ENCODE measurements at places on chromosomes 5 and 9.

DNA sequence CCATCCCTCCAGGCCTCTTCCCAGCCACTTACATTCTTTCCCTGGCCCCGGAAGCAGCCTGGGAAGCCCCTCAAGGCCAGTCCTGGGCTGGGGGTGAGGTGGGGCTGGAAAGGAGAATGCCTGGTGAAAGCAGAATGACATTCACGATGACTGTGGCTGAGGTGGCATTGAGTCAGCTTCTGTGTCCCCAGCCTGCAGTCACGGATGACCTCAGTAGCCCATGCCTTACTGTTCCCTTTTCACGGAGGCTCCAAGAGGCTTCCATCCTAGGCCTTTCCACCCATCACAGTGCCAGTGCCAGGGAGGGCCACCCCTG, 2.7 kb downstream of the PRDM12 start:
- no peak for DNase-seq

- no peak for DNase-seq
Measured at GRCh38 chr9:105385381-105385985, 62.4 kb upstream of the FSD1L start.

DNA sequence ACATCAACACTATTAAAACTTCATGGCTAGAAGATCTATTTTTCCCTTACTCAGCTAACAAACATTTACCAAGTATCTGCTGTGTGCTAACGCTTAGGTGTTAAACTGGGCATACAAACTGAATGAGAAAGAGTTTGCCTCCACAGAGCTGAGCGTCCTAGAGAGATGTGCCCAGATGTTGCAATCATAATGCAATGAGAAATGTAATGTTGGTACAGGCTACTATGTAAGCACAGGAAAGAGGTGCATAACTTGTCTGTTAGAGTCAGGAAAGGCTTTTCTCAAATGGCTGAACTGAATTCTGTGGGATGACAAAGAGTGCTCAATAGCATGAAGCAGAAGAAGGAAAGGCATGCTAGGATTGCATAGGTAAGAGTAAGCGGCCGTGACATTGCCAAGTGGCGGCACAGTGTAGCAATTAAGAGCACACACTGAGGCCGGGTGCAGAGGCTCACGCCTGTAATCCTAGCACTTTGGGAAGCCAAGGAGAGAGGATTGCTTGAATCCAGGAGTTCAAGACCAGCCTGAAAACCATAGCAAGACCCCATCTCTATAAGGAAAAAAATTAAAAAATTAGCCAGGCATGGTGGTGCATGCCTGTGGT, 137.8 kb downstream of the MEF2C start:
- no peak for DNase-seq

- no peak for DNase-seq
Measured at GRCh38 chr5:116076496-116076895, 8.3 kb upstream of the COMMD10 start.

DNA sequence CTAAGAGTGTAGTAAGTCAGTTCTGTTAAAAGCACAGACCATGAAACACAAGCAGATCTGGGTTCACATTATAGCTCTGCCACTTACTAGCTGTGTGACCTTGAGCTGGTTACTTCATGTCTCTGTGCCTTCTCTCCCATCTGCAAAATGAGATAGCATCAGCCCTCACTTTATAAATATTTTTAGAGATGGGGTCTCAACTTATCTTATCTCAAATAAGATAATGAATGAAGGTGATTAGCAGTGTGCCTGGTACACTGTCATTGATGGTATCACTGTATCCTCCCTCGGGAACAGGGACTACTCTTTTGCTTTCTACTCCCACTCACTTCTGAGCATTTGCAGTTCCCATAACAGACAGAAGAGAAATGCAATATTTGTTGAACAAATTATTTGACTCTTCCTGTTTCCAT, 52.4 kb downstream of the GALNT10 start:
- DNase-seq: no peak

Measured in right forelimb (tissue), 1 donor.